ENCODE measurements at places on chromosomes 13 and 19.

- peak; percentile 72 for DNase-seq
These were observed 203.1 kb upstream of the EDNRB start for GRCh38 chr13:78121459-78122348.

DNA sequence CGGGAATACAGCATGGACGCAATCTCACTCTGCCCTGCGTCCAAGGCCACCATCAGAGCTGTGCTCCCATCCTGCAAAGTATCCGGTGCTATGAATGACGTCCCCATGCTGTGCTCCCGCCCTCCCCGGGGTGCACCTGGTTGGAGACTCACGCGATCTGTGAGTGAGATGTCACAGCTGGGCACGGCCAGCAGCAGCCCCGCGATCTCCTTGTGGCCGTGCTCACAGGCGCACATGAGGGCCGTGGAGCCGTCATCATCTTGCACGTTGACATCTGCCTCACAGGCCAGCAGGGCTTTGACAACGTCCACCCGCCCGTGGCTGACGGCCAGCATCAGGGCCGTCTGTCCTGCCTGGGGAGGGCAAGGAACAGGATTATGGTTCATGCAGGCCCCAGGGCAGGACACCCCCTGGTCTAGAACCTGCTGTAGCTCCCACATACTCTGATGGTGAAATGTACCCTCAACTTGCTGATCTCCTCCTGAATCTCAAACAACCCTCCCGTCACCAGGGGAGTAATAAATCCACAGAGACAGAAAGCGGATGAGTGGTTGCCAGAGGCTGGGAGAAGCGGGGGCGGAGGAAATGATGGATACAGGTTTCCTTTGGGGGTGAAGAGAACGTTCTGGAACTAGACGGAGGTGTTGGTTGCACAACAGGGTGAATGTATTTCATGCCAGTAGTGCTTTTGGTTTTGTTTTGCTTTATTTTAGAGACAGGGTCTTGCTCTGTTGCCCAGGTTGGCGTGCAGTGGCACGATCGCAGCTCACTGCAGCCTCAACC is 14.5 kb upstream of the SPC24 start:
- DNase-seq: no peak

- no peak for DNase-seq
These were observed 1.6 kb downstream of the HCN2 start for GRCh38 chr19:591099-591958.

- DNase-seq: no peak
These were observed 5.5 kb downstream of the EPN1 start for GRCh38 chr19:55680339-55681130.

GRCh38 chr13:37492741-37493514 is 105.6 kb downstream of the POSTN start:
- DNase-seq: no peak

DNA sequence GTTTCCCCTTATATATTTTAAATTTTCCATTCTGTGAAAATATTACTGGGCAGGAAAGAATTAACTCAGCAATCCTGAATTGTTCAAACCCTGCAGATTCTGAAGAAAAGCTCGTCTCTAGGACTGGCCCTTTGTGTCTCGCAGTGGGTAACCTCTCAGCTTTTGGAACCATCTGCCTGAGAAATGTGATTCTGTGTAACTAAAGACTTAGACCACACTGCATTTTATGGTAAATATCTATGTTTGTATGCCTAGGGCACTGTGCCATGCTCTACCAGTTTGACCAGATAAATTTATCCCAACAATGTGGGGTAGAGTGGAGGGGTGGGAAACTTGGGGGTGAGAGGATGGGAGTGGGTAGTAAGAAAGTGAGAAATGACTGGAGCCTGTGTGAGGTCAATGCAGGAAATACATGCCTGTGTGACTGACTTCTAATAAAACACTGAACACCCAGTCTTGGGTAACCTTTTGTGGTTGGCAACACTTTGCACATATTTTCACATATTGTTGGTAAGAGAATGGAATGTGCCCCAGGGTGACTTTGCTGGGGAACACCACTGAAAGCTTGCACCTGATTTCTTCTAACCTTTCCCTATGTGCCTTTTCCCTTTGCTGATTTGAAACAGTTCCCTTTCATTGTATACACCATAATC is 1181.9 kb downstream of the OLFM4 start:
- DNase-seq: no peak

- no peak for DNase-seq
These were observed 25.6 kb downstream of the DHRS12 start for GRCh38 chr13:51778392-51778791.

DNA sequence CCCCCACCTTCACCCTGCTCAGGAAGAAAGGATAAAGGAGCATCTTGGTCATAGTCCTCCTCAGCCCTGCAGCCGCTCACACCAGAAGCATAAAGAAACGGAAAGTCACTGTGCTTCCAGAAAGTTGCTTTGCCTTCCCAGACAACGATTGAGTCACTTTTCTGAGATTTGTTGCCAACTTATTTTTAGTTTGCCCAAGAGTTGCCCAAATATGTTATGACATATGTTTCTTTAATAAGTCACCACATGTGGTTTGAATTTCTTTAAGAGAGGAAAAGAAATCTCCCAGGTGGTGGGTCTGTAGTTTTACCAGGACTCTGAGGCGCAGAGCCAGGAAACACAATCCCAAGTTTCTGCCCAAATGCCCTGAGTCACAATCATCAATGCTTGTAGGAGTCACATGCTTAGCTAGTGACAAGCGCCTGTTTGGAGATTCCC is 63.4 kb upstream of the LRCH1 start:
- no peak for DNase-seq

GRCh38 chr13:91074091-91074490 is 273.4 kb upstream of the MIR17HG start:
- no peak for DNase-seq

DNA sequence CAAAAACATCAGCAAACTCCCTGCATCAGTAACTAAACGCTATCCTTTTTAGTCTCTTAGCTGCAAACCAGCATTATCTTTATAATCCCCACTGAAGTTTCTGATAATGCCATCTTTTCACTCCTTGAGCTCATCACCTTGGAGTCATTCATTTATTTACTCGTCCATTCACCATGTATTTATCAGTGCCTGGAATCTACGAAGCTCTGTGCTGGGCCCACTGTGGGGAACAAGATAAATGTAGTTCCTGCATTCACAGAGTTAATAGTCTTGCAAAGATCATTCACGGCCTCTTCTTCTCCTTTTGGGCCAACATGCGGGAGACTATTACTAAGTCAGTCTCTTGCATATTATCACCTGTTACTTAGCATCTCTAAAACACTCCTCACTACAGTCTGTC is 89.4 kb downstream of the HS6ST3 start:
- no peak for DNase-seq

DNA sequence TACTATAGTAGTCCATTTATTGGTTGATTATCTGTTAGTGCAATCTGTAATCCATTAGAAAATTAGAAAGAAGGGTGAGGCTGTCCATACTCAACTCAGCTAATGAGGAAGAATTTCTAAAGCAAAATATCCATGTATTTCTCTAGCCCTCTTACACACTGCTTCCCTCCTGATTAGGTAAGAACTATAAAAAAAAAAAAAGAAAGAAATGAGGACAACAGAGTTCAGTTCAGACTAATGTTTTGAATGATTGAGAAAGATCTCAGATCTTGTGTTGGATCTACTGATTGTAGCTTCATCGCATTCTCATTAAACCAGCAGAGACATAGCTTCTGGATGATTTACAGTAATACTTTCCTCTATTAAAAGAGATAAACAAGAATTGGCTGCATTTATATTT is 233.3 kb downstream of the KLF5 start:
- DNase-seq: no peak

DNA sequence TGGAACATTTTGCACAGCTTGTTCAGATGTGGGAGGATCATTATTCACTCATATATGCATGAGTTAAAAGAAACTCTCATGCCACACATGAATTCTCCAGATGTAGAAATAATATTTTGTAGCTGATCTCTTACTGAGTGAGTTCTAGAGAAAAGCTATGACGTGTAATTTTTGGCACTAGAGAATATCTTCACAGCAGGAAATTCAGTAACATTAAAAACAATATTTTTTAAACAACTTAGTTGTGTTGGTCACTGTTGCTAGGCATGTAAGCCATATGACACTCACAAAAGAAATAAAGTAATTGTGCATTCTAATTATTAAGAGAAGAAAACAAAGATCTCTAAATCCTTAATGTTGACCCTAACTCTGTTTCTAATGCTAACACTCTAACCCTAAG is 371.4 kb upstream of the SLC10A2 start:
- no peak for DNase-seq

DNA sequence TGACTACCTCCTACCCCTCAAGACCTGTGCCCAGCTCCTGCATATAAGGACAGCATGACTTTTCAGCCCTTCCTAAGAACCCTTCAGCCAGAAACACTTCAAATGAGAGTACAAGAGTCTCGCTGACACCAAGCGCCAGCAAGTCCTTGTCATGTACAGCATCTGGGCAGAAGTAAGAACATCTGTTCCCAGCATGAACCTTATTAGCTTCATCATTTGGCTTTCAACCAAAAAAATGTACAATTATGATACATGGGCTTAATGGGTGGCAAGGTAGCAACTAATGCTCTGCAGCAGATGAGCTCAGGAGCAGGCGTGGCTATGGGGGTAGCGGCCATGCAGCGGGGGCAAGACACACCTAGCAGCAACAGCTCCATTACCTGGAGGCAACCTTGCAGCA is 487.6 kb downstream of the COG6 start:
- no peak for DNase-seq

- DNase-seq: peak; percentile 91
These were observed 17.0 kb downstream of the ALOX5AP start for GRCh38 chr13:30752201-30752797.

DNA sequence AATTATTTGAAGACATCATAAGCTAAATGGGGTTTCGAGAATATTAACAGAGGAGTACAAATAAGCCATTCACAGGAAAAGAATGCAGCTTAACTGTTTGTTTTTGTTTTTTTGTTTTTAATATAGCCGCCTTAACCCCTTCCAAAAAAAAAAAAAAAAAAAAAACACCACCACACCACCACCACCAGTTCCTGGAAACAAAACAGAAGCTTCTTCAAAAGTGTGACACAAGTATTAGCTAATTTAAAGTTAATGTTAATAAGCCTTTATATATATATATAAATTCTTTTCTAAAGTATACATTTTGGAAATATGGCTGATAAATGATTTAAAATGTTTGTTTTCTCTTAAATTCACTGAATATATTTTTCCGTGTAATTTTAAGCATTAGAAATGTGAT is 1.4 kb downstream of the RAP2A start:
- DNase-seq: no peak

GRCh38 chr13:45325806-45326205 is 15.2 kb downstream of the TPT1 start:
- DNase-seq: peak; percentile 58

DNA sequence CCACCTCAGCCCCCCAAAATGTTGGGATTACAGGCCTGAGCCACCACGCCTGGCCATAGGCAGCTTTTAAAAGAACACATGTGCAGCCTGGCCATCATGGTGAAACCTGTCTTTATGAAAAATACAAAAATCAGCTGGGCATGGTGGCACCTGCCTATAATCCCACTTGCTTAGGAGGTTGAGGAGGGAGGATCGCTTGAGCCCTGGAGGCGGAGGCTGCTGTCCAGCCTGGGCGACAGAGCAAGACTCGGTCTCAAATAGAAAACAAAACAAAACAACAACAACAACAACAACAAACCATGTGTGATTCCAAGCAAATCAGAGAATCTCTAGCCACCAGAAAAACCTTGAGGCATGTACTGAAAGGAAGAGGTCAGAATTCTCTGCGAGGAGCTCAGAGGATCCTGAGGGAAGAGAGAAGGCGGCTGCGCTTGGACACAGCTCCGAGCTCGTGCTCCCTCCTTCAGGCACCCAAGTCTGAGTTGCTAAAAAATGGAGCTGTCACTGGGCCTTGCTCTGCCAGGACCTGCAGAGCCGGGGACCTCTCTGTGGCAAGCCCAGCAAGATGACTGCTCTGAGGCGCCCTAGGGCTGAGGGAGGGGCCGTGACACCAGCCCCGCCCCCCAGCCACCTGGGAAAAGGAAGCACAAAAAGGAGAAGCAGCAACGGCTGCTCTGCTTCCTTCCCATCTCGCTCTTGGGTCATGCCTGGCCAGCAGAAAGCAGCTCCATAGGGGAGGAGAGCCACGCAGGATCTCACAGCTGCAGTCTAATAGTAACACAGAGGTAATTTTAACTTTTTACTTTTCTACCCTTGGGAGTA is at the start of gene ARL11:
Gene ARL11 (plus strand): TSS at position 677 of the 822 bp plus-strand sequence. CDS start 1,941 bp downstream, outside the sequence.
- DNase-seq: peak; percentile 50

GRCh38 chr19:40588110-40588854 is 11.6 kb downstream of the SHKBP1 start:
- DNase-seq: no peak

GRCh38 chr13:94666065-94666464 is 46.3 kb downstream of the SOX21 start:
- DNase-seq: no peak

DNA sequence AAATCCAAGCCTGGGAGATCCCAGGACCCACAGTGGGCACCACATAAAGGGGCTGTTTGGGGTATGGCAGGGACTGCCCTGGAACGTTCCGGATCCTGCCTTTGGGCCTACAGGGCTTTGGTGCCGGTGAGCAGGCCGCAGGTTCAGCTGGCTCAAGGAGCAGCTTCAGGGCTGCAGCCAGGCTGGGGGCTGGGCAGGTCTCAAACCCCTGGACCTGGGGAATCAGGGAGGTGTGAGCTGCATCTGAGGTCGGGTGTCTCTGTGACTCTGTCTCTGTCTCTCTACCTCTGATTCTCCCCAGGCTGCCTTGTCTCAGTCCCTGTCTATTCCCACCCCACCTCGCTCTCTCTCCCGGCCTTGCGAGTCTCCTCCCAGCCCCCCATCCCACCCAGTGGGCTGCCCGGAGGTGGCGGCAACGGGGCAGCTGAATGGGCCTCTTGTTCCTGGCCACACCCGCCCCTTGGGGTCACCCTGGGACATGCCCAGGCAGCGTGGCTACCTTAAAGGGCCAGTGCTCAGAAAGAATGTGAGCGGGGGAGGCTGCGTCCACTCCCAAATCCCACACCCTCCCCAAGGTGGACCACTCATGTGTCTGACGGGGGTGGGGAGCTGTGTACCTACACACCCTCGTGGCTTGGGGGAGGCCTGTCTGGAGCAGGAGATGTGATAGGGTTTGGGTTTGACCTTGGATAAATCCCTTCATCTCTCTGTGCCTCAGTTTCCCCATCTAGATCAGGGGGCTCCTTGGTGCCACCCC is 31.1 kb downstream of the NFIC start:
- DNase-seq: peak; percentile 12

- DNase-seq: no peak
These were observed 54.9 kb upstream of the RANBP3 start for GRCh38 chr19:6032827-6033226.

DNA sequence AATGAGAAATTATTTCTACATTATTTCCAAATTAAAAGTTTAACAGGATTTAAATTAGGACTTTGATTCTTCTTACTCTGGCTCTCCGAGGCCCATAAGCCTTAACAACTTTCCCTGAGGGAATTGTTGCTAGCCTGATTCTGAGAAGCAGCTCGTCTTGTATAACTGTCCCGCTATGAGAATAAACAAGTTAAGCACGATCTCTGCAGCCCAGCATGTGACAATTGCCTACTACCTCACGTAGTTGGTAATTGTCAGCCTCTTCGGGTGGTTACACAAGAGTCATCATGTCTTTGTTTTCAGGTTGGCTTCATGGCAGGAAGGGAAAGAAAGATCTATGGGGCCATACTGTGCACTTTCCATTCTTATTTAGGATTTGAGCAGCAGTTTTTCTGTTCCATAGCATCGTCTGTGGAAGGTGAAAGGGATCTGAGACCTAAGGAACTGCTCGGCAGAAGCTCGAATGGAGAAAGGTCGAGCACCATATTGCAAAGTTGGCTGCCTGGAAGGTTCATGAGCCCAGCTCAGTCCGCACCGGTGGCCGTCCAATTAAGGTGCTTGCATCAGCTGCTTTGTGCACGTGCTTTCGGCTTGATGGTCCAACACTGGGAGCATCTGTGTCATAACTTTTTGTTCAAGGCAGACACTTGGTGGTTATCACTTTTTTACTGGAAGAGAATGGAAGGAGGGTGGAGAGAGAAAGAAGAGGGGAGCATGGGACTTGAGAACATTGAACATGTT is 1.8 kb upstream of the STARD13 start:
- no peak for DNase-seq
